ENCODE measurements at places on chromosomes 2 and 18. TPM values are rescaled to one million over a fixed set of nuclear protein-coding genes. Genes with fewer than 3 reads are reported as not detected.

The GAREM1 gene
- total RNA-seq, result not detected

The NTSR2 gene
- not detected for total RNA-seq

The COLEC12 gene
- total RNA-seq, result not detected

DNA sequence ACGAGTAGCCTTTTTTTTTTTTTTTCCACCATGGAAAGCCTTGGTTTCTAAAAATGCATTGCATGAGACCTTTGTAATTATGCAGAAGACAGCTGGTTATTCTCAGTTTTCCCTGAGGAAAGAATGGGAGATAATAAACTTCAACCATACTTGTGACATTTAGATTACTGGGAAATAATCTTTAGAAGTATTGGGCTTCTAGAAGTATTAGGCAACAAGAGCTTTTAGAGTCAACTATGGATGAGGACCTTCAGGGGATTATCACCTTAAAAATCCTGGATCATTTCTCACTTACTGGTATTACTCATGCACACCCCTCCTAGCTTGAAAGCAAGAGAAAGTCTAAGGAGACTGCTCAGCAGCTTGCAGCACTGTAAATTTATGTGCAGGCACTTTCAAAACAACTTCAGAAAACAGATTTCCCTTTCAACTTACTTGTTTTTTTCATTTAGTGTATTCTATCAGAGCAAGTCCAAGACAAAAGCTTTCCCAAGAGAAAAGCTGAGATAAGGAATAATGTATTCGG is 175.9 kb downstream of the NRXN1 start:
- no peak for DNase-seq

DNA sequence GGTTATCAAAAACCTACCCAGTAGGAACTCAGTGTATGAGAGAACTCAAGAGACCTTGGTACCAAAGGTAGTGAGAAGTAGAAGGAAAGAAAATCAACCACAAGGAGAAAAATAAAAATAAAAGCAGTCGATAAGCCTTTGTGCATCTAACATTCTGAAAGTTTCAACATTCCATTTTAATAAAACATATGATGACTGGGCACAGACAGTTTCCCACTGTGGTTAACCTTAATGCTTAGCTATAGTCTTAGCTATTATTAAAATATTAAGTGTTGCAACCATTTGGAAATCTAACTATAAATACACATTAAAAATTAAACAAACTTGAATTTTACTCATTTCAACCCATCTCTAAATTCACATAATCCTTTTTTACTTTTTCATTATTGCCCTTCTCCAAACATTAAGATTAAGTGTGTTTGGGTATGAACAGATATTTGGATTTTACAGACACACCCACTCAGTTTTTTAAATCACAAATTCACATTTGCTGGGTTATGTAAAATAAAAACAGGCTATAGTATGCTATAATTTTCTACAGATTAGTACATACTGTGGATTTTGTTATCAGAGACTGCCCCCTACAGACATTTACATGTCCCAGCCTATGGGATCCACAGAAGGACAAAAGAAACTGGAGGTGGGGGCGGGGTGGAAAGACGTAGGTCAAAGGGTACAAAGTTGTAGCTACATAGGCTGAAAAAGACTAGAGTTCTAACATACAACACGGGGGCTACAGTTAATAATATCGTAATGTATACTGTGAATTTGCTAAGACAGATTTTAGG is 32.8 kb downstream of the SRBD1 start:
- DNase-seq, result no peak

- no peak for DNase-seq
These were observed 69.9 kb downstream of the TRIP12 start for GRCh38 chr2:229851870-229852269.

Data from activated CD8-positive, alpha-beta memory T cell treated with anti-CD3 and anti-CD28 coated beads, Interleukin-2, amount 10 ng/mL, durations not matched to agents 7 days and 5 days (primary cell).